ENCODE measurements at places on chromosomes 1 and 21. TPM values are rescaled to one million over a fixed set of nuclear protein-coding genes. Genes with fewer than 3 reads are reported as not detected.

DNA sequence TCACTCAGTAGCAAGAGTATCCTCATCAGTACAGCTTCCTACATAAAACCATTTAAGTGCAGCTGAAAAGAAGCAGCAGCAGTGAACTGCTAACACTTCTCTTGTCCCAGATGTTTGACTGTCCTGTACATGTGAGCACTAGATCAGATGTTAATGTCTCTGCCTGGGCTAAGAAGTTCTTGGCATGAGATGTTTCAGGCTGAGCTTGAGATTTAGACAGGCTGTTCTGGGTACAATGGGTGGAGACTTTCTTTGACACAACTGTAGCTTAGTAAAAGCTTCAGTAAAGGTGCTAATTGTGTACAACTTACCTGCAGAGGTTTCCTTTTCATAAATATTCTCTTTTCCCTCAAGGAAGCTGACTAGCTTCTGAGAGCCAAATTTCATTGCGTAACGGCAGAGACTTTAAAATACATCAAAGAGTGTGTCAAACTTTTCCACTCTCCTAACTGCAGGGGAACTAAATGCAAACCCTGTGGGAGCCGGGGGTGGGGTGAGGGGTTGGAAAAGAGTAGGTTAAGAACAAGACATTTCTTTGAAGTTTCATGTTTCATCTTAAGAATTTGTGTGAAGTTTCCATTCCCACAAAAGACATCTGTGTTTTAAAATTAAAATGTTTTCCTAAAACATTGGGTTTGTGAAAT, 82.1 kb upstream of the CCDC190 start:
- DNase-seq = no peak

DNA sequence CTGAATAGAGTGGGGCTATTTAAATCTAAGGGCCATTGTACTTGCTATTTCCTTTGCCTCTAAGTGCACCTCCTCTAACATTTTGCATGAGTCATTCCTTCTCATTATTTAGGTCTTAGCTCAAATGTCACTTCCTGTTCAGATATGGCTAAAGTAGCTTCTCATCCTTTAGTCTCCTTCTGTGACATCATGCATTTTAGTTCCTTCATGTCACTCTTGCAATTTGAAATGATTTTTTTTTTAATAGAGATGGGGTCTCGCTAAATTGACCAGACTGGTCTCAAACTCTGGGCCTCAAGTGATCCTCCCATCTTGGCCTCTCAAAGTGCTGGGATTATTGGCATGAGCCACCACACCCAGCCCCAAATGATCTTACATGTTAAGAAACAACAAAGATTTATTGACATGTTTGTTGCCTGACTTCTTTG, 6.6 kb downstream of the TBX19 start:
- DNase-seq = no peak

DNA sequence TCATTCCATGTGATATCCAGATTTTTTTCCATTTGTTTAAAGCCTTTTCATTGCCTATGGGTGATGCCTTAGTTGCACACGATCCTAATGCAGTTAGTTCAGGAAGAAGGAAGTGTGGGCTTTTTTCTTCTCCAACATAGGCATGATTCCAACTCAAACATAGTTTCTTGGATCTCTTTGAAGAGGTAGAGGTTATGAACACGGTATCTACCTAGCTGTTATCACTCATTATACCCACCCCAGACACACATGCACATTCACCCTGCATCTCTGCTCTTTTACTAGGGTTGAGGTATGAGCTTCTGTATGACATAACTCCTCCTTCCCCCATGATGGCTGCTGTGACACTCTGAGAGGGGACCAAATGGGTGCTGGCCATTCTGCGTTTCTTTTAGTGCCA, 122.1 kb upstream of the ZNF648 start:
- no peak for DNase-seq

DNA sequence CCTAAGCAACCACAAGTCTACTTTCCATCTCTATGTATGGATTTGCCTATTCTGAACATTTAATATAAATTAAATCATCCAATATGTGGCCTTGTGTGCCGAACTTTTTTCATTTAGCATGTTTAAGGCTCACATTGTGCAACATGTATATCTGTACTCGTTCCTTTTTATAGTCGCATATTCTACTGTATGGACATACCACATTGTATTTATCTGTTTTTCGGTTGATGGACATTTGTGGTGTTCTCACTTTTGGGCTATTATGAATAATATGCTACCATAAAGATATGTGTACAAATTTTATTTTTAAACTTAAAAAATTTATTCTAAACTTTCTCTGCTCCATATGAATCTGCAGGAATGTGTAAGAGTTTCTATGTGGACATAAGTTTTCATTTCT, 13.0 kb downstream of the ZYG11A start:
- no peak for DNase-seq

DNA sequence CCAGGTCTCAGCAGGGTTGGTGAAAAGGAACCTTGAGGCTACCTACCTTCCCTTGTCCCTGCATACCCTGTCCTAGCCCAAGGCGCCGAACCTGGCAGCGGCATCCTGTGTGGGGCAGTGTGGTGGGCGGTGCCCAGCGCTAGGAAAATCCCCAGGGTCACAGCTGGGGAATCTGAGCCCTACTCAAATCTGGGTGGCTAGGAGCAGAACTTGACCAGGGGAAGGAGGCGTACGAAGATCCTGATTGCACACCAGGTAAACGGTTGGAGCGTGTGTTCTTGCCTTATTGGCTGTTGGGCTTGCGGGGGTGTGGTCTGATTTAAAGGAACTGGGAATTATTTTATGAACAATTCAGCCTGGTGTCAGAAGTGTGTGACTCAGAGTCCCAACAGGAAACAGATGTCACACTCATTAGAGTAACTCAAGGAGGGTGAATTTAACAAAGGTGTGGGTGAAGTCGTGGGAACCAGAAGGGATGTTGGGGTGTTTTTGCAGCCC, 118.6 kb downstream of the LRIG2 start:
- no peak for DNase-seq

DNA sequence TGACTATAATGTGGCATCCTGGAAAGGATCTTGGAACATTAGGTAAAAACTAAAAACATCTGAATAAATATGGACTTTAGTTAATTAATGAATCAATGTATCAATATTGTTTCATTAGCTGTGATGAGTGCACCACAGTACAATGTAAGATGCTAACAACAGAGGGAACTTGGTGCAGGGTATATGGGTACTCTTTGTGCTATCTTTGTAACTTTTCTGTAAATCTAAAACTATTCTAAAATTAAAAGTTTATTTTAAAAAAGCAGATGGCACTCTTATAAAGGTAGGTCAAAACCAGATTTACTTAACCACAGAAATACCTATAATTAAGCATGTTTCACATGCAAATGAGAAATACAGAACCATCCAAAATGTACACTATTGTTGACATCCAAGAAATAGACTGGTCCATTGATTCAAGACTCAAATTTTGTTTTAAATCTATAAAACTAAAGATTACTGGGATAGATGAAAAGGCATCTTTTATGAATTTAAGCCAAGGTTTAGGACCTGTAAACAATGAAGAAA, 38.4 kb downstream of the ACBD3 start:
- no peak for DNase-seq

DNA sequence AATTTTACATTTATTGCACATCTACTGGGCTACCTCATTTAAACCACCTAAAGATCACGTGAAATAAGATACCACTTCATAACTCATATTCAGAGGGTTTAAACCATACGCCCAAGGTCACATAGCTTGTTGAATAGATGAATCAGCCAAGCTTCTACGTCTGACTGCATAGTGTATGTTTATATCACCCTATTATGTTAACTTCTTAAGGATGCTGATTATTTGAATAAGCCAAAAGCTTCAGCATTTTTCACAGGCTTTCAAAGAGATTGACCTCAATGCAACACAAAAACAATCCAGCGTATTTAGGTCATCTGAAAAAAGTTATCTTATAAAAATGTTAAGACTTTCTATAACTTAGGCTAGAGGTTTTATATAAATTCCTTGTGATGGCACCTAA, 373.8 kb downstream of the TGFB2 start:
- no peak for DNase-seq

DNA sequence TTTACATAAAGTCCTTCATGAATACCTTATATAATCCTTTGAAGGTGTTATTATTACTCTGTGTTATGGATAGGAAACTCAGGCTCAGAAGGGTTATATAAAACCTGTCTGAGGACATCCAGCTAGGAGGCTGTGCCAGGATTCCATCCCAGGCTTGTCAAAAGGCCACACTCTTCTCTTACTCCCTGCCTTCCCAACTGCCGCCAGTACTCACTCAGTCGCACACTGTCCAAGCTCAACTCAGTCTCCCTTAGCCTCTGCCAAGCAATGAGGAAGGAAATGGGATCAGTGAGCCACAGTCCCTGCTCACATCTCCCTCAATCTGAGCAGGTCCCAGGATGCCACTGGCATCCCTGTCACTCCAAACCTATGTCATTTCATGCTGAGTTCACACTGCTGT, 94.4 kb downstream of the NAV1 start:
- DNase-seq = no peak

- no peak for DNase-seq
Measured at GRCh38 chr1:246355411-246356230, 151.5 kb downstream of the SMYD3 start.

GRCh38 chr1:172926070-172926469, 124.7 kb downstream of the TNFSF18 start:
- DNase-seq = no peak

DNA sequence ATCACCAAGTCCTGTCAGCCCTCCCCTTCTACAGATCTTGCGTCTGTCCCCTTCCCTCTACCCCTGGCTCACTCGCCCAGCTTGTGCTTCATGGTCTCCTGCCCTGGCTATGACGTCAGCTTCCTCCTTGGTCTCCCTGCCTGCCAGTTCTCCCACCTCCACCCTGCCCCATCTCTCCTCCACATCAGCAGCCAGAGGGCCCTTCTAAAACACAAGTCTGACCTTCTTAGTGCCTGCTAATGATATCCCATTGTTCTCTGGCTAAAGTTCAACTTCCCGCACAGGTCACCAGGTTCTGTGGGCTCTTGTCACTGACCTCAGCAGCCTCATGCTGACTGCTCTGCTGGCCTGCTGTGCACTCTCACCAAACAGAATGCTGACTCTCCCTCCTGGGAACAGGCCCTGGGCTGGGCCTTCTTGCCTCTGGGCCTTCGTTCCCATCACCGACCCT, 24.7 kb upstream of the MYCL start:
- DNase-seq = no peak

- DNase-seq = no peak
Measured at GRCh38 chr1:218480588-218481099, 135.5 kb downstream of the TGFB2 start.

DNA sequence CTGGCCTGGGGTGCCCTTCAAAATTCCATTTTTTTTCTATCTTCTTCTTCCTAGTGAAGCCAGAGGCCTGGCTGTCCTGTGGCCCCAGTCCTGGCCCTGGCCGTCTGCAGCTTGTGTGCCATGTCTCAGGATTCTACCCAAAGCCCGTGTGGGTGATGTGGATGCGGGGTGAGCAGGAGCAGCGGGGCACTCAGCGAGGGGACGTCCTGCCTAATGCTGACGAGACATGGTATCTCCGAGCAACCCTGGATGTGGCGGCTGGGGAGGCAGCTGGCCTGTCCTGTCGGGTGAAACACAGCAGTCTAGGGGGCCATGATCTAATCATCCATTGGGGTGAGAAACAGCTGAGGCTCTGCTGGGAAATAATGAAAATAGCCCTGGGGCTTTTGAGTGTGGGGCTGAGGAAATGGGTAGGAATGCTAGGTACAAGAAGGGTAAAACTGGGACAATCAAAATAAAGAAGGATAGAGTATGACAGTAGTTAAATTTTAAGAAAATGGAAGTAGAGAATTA, 2.1 kb downstream of the CD1E start:
- no peak for DNase-seq

GRCh38 chr1:19307794-19308508, 4.0 kb downstream of the AKR7A2 start:
- no peak for DNase-seq

- no peak for DNase-seq
Measured at GRCh38 chr21:46051379-46051770, 46.5 kb upstream of the COL6A2 start.

DNA sequence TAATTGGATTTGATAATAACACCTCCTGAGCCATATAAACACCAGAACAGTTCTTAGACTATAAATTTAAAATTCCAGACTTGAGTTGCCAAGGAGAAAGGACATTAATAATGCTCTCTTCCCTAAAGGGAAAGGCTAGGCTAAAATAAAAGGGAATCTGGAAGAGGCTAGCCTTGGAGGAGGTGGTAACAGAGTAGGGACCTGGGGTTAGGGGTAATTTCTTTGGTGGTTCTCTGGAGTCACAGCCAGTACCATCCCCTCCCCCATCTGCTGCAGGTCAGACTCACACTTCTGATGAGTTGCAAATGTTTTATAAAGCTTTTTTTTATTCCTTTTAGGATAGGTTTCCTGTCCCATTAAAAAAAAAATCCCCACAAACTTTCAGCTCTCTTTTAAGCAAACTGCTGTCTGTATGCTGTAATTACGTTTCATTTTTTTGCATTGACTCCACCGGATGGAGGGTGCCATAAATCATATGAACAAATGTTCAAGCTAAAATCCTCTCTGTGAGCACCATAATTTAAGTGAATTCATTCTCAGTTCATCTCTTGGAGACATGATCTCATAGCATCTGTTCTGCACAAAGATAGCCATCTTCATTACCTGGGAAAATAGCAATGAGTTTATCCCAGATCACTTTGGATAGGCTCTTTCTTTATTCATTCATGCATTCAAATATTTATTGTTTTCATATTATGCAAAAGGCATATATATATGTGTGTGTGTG, 379.6 kb downstream of the TTLL7 start:
- DNase-seq = no peak

DNA sequence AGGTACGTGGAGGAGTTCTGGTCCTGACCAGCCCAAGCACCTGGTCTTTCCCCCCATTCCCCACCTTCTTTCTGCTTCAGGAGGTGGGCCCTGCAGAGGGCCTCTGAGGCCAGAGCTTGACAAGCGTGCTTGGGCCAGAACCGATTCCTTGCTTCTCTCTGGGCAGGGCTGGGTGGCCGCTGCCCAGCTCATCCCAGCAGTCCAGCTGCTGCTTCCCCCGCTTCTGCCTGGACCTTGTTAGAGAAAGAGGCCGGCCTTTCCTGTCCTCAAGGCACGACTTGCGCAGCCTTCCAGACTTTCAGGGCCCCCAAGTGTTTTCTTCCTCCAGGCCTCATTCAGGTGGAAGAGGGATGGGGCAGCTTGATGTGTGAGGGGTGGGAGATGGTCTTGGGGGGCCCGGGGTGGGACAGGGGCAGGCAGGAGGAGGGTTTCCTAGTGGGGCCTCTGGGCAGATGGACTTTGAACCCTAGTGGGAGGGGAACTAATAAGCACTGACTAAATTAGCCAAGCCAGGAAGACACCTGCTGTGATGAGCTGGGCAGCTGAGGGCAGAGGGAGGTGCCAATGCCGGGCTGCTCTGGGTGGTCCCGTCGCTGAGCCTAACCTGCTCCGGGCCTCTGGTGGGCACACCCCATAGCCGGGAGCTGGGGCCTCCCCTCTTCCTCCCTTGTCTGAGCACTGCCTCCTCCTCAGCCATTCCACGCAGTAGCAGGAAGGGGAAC, 36.5 kb downstream of the ARHGEF10L start:
- no peak for DNase-seq

SFN gene
- 1,044 TPM for total RNA-seq

ANKRD35 gene
- 54.6 TPM for total RNA-seq

ECM1 gene
- 131 TPM for total RNA-seq

C1orf53 gene
- 0.83 TPM for total RNA-seq

HLX gene
- total RNA-seq = 3.0 TPM
